ENCODE measurements at places on chromosomes 1 and 21.

- DNase-seq = no peak
These were observed 42.0 kb downstream of the DAB1 start for GRCh38 chr1:57381871-57382270.

- no peak for DNase-seq
These were observed 492.9 kb upstream of the ADGRL2 start for GRCh38 chr1:81307786-81308185.

DNA sequence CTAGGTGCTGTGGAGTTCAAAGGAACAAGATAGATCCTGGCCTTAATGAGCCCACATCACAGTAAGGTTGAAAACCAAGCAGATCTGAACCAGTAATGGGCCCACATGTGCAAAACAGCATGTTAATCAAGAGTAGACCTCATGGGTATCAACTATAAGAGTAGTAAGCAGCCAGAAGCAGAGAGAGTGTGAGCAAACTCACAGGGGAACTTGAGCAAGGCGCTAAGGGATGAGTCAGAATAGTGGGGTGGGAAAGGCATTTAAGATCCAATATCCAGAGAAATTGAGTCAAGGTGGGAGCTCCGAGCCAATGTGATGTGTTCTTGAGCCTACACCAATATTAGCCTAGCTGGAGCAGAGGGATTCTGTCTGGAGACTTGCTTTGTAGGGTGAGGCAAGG lies 52.4 kb upstream of the GJA5 start:
- no peak for DNase-seq

GRCh38 chr1:102942324-102942723 lies 166.0 kb downstream of the COL11A1 start:
- DNase-seq = no peak

GRCh38 chr1:15384301-15384901 lies 25.3 kb upstream of the EFHD2 start:
- DNase-seq = no peak

DNA sequence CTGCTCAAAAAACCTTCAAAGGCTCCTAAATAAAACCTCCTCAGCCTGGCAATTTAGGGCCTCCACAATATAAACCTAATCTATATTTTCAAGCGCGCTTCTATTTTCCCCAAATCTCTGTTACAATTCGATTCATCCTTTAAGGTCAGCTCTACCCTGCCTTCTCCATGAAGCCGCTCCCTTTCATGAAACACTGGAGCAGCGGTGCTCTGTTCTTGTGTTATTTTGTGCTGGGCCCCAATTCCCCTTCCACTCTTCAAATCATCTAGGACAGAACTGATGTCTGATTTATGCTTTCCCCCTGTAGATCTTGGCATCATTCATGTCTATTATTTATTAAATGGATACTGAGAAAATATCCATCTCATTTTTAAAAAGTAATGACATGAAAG lies 6.9 kb downstream of the ERRFI1 start:
- DNase-seq = no peak

DNA sequence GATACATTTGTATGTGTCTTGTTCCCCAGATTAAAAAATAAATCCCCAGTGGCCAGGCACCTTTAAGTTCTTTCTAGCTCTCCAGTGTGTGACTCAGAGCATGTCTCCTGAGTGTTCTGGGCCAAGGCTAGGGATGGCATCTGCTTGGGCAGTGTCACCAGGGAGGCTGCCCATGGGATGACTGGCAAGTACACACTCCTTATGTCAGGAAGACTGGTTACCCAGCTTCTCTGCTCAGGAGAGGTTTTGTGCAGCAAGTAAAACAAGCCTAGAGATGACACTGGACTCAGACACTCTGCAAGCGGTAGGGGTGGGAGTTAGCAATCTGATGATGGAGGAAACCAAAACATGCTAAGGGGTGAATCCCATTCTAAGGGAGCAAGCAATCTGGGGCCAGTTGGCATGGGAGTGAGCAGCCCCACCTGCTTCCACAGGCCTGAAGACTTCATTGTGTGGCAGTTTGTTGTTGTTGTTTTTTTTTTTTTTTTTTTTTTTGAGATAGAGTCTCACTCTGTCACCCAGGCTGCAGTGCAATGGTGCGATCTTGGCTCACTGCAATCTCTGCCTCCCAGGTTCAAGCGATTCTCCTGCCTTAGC lies 137.1 kb downstream of the EDEM3 start:
- no peak for DNase-seq

DNA sequence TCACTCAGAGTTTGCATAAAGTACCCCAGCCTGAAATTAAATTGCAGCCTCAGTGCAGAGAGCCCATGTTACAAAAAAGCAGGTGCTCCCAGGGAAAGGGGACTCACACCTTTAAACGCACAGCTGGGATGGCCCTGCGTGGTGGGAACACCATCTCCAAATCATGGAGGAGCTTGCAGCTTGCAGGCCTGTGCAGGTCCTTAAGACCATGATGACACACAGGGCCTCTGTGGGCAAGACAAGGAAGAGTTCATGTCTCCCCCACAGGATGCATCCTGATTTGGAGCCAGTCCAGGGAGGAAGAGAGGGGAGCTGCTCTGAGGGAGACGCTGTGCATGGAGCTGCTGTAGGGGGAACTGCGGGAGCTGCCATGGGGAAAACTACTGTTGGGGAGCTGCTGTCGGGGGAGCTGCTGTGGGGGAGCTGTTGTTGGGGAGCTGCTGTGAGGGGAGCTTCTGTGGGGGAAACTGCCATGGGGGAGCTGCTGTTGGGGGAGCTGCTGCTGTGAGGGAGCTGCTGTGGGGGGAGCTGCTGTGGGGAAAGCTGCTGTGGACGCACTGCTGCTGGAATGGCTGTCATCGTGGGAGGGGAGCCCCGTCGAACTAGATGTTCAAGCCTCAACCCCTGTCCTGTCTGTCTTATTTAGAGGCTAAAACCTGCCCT lies 113.9 kb downstream of the MATN1 start:
- DNase-seq = no peak

DNA sequence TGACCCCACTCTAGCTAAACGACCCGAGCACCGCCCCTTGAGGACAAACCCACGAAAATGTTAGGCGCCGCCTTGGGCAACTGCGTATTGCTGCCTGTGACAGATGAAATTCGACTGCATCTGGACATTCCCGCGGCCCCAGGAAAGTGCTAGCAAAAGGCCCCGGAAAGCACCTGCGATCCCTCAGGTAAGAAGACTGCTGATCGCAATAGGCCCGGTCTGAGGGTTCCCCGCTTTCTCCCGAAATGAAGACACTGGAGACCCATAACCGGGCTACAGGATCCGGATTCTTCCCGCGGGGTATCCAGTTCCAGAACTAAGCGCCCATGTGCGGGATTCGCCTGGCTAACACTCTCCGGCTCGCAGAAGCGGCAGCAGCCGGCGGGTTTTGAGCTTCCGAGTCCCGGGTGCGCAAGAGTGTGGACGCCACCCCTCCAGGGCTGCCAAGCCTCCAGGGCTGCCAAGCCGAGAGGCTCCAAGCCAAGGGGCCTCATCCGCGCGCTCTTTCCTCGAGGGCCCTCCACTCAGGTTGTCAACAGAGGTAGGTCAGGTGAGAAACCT lies 157.9 kb upstream of the NBPF11 start:
- no peak for DNase-seq

- no peak for DNase-seq
These were observed 108.8 kb downstream of the KIAA0319L start for GRCh38 chr1:35448344-35448801.

- no peak for DNase-seq
These were observed 154.8 kb downstream of the NTPCR start for GRCh38 chr1:233105225-233105624.

- no peak for DNase-seq
These were observed 89.1 kb downstream of the CLEC20A start for GRCh38 chr1:178407655-178408054.

DNA sequence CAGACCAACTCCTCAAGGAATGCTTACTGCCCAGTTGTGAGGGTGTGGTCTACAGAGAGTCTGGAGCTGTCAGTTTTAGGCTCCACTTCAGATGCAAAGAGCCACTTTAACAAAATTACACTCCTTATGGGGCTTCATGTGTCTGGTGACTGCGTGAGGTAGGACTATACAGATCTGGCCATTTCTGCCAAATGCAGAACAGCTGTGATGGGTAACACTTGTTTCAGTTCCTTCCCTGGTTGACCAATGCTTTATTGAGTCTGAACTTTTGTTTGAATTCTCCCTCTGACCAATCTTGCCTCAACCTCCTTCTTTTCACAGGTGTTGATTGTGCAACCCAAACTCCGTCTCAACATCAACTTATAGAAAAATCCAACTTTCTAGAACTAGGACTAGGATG lies 181.2 kb downstream of the OMA1 start:
- DNase-seq = no peak

DNA sequence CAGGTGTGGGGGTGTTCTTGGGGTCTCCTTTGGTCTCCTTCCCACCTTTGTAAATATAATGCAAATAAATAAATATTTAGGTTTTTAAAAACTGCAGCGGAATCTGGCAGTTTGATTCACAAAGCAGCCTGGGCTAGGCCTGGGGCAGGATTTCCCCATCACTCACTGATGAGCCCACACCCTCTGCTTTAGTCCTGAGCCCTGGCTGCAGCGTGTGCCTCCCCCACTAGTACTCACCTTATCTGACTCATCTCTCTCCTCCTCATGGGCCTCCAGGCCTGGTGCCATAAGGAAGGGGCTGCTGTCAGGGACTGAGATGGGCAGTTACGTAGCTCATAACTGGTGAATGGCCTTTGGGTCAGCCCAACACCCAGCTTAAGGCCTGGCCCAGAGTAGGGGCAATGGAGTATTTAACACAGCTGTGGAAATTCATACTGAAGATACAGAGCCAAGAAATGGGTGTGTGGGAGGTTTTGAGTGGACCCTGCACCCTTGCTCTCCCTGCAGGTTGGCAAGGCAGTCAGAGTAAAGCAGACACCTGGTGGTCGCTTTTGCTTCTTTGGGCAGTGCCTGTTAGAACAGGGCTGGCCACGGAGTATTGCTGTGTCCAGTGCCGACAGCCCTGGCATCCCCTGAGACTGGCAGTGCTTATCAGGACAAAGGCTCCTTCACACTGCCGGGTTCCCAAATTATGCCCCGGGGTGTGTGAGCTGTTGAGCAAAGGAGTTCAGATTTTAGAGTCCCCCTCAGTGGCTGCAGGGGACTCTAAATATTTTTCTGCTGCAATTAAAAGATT lies 39.7 kb downstream of the AZIN2 start:
- DNase-seq = no peak

- DNase-seq = no peak
These were observed 264.8 kb upstream of the DUSP10 start for GRCh38 chr1:222006715-222007114.

DNA sequence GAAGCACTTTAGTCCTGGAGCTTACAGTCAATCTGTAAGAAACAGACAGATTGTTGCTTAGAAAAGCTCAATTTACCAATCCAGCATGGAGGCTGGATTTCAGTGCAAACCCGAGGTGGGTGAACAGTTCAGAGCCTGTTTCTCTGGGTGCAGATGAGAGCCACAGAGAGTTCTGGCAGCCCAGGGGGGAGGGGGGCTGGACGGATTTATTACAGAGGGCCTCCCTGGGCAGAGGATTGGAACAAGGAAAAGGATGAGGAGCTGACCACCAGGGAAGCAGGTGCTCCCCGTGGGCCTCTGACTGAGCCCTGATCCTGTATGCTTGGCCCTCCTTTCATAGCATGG lies 38.0 kb upstream of the EPS8L3 start:
- DNase-seq = no peak

DNA sequence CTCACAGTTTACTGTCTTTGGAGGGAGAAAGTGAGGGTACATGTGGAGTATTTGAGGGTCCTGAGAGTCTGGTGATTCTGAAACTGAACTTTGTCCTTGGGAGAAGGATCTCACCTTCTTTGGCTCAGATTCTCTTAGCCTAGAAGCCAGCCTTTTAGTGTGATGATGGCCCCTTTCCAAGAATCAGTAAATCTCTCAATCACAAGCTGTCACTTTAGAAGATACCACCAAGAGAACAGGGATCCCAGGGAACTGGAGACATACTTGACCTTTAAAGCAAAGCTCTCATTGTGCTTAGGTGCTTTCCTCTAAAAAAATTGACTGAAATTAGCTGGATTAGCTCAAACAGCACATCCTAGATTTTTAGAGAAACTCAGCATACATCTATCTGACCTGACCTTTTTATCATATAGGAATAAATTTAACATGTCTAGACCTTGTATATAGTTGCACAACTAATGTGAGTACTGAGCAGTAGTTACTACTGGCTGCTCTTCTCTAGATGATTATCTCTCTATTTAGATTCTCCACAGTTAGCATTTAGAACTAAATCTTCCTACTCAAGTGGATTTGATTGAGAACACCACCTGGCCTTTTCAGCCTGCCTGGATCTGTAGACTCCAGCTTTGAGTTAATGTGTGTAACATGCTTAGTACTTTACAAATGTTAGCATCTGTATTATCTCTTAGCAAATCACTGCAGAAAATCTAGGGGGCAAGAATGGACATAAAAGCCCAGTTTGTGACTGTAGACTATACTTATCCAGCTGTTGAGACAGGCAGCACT lies 157.7 kb downstream of the MAST2 start:
- no peak for DNase-seq

- no peak for DNase-seq
These were observed 443.9 kb downstream of the CAMTA1 start for GRCh38 chr1:7229186-7229585.

DNA sequence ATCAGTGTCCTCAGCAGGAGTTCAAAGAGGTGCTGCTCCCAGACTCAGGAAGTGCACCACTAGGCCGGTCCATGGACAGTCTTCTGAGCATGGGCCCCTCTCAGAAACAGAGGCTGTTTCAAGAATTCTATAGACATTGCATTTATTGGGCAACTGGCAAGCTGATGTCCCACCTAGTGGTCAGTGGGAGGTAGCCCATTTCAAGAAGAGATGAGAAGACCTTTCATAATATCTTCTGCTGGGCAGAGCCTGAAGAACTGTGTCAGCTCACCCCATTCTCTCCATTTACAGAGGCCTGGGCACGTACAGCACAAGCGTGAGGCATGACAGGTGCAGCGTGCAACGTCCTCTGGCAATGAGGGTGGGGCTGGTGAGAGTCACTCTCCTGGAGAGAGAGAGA lies 216.0 kb downstream of the DYRK1A start:
- no peak for DNase-seq

- DNase-seq = no peak
These were observed 8.2 kb downstream of the PAFAH2 start for GRCh38 chr1:25989440-25990234.

DNA sequence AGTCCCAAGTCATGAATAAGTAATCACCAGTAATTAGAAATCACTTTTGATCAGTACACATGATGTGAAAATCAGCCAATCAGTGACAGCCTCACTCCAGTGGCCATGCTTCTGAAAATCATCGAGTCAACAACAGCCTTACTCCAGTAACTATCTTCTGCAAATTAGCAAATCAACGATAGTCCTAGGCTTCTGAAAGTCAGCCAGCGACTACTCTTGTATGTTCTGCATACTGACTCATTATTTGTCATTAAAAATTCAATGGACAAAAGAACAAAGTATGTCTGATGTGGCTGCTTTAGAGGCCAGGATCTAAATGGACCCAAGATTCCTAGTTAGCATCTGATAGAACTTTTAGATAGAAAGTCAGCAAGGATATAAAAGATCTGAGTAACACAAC lies 102.5 kb downstream of the GPR52 start:
- DNase-seq = no peak
